ENCODE measurements at places on chromosomes 11 and 22.

- peak; percentile 39 for DNase-seq
Measured at GRCh38 chr11:104705490-104706190, 192.6 kb downstream of the CASP12 start.

GRCh38 chr22:39994041-39994565, 651 bp upstream of the FAM83F start:
- DNase-seq, result no peak

- DNase-seq, result no peak
Measured at GRCh38 chr22:36808721-36809344, 8.0 kb downstream of the PVALB start.

- peak; percentile 29 for DNase-seq
Measured at GRCh38 chr11:6387811-6388599, 2.3 kb upstream of the SMPD1 start.

DNA sequence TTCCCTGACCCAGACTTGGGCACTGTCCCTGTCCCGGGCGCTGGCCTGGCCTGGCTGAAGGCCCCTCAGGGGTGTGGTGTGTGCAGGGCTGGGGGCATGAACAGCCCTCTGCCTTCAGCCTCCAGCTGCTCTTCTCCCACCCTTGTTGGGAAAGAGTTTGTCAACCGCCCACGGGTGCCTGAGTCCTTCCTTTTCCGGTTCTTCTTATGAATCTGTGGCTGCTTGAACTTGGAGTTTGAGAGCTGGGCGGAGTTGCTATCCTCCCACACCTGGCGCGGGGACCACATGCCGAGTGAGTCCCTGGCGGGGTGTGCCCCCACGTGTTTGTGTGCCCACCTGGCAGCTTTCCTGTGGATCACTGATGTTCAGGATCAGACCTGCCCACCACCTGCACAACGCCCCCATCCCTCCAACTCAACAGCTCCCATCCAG, 13.4 kb downstream of the NFAM1 start:
- DNase-seq, result no peak

DNA sequence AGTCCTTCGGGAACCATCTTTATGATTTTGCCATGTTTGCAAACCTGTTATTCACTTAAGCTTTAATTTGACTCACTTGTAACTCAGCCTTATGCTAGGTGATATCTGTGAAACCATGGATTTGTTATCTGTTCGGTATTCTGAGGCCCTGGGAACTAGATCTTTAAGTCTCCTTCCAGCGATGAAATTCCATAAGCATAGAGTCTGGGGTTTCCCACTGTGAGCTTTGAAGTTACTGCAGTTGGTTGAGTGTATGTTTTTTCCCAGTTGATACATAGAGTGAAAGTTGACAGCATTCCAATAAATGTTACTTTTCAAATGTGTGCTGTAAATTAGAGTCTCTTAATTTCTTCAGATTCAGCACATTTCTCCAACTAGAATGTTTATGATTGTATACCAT, 66.9 kb downstream of the TNRC6B start:
- no peak for DNase-seq

- peak; percentile 70 for DNase-seq
Measured at GRCh38 chr11:69870766-69871165, 51.5 kb upstream of the FGF3 start.

DNA sequence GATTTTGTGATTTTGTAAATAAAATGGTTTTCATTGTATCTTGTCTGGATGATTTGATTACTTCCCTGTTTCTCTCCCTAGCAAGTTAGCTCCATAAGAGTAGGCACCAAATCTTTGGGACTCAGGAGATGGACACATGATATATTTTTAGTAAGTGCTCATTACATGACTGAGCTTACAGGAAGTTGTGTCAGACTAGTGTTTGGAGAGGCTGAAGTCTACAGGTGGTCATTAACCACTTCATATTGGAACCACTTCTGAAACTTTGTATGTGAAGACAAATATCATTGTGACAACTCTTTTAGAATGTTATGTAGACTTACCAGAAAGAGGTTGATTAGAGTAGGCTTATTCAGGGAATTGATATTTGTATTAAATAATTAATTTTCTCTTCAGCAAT, 19.1 kb downstream of the ARHGAP42 start:
- no peak for DNase-seq

DNA sequence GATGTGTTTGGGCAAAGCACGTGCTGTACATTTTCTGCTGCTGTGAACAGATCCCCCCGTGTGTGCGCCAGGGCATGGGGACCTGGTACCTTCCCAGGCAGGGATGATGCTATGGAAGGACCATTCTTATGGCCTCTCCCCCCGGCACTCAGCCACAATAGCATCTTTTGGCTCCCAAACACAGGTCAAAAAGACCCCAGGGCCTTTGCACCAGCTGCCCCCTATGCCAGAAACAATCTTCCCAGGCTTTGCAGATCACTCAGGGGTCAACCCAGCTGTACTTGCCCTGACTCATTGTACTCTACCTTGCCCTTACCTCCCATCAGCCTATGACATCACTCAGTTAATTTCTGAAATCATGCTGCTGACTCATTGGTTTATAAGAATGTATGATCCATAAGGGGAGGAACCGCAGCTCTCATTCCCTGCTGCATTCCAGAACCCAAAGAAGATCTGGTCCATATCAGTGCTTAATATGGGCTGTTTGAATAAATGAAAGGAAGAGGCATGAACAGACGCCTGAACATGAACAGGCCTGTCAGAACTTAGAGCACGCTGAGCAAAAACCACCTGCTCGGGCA, 100.7 kb downstream of the CELSR1 start:
- DNase-seq, result no peak

GRCh38 chr11:119643212-119643875, 85.7 kb downstream of the NECTIN1 start:
- DNase-seq, result no peak

DNA sequence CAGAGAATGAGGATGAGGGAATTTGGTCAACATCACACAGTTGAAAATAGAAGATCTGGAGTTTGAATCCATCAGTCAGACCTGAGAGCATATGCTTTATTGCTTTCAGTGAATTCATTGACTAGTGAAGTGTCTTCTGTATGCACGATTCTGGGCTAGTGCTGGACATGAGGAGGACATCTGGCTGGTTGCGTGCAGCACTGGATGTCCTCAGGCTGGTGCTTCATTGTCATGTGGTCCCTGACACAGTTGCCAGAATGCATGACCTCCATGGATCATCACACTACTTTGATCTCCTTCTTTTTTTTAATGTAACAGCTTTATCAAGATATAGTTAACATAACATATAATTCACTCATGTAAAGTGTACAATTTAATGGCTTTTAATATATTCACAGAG, 44.5 kb upstream of the MMP7 start:
- no peak for DNase-seq

DNA sequence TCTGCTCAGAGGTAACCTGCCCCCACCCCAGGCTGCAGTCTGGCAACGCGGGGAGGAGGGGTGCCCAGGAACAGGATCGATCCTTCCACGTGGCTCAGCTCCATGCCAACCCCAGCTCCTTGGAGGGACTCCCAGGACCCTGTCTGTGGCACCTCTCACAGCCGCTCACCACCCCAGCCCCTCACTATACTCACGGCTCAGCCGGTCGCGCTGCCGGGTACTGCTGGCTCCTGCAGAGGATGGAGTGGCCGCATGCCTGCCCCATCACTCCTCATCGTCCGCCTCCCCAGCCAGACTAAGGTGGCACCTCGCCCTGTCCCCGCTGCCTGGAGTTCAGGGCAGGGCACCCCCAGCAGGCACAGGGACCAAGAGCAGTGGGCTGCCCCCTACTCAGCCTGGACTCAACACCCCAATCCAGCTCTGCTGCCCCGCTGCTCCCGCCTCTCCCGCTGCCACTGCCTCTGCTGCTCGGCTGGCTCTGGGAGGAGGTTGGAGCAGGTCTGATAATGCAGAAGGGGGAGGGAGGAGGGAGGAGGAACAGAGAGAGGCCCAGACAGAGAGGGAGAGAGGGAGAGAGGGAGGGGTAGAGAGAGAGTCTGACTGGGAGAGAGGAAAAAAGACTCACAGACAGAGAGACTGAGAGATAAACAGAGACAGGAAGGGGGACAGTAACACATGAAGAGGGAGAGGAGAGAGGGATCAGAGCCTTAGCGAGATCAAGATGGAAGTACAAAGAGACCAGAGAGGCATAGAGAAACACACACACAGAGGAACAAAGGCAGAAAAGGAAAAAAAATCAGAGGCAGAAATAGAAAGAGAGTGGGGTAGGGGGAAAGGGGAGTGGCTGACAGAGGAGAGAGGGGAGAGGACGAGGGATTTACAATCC, at the start of gene PDE2A:
Gene PDE2A (minus strand): TSS at position 480 of the 886 bp plus-strand sequence. CDS start 215 bp downstream, at position 265.
- DNase-seq, result no peak

GRCh38 chr11:19493446-19494213, 219.0 kb upstream of the NAV2 start:
- no peak for DNase-seq

DNA sequence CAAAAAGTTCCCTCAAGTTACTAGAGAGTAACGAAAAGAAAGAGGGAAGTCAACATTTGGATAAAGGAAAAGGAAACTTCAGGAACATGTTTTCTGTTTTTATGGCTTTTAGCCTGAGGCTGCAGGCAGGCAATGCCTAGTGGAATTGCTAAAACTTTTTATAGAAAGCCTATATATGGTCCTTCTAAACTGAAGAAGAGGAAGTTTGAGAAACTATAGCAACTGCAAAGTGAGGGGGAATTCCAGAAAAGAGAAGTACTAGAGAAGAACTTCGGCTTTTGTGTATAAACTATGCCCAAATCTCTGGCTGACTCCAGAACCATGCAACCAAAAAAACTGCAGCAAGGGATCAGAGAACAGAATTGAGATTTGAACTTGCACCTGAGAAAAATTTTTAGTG, 74.3 kb upstream of the ARHGAP42 start:
- no peak for DNase-seq

- DNase-seq, result no peak
Measured at GRCh38 chr11:1509626-1510255, 23.2 kb upstream of the MOB2 start.

- no peak for DNase-seq
Measured at GRCh38 chr11:11937957-11938356, 70.5 kb downstream of the DKK3 start.

DNA sequence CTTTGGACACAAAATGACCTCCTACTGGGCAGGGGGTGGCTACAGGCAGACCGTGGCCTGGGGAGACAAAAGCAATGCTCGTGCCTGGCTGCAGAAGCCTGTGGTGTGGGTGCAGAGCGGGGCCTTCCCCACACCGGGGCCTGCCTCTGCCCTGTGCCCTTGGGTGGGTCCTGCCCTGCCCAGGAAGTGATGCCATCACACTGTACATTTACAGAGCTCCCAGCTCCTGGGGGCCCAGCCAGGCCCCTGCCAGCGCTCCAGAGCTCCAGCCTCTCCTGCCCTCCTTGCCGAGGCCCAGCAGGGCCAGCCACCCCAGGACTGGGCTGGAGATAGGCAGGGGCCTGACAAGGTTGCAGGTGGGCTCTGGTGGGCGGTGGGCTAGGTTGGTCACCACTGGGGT, 40.1 kb downstream of the MUC5B start:
- no peak for DNase-seq

DNA sequence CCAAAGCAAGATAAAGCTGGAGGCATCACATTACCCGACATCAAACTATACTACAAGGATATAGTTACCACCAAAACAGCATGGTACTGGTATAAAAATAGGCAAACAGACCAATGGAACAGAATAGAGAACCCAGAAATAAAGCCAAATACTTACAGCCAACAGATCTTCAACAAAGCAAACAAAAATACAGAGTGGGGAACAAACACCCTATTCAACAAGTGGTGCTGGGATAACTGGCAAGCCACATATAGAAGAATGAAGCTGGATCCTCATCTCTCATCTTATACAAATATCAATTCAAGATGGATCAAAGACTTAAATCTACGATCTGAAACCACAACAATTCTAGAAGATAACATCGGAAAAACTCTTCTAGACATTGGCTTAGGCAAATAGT, 50.0 kb upstream of the CLTCL1 start:
- DNase-seq, result no peak

GRCh38 chr22:49790912-49791311, 36.8 kb downstream of the BRD1 start:
- no peak for DNase-seq

GRCh38 chr22:42994917-42995562, 19.9 kb downstream of the PACSIN2 start:
- DNase-seq, result peak; percentile 96

GRCh38 chr11:67352546-67353316, 615 bp downstream of the POLD4 start:
- no peak for DNase-seq

DNA sequence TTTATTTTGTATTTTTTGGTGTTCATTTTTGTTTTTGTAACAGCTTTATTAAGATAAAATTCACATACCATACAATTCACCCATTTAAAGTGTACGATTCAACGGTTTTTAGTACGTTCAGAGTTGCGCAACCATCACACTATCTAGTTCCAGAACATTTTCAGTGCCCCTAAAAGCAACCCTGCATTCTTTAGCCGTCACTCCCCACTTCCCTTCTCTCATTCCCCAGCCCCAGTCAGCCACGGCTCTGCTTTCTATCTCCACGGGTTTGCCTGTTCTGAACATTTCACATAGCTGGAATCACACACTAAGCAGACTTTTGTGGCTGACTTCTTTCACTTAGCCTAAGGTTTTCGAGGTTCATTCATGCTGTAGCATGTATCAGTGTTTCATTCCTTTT, 9.6 kb upstream of the KCNQ1OT1 start:
- peak; percentile 77 for DNase-seq

DNA sequence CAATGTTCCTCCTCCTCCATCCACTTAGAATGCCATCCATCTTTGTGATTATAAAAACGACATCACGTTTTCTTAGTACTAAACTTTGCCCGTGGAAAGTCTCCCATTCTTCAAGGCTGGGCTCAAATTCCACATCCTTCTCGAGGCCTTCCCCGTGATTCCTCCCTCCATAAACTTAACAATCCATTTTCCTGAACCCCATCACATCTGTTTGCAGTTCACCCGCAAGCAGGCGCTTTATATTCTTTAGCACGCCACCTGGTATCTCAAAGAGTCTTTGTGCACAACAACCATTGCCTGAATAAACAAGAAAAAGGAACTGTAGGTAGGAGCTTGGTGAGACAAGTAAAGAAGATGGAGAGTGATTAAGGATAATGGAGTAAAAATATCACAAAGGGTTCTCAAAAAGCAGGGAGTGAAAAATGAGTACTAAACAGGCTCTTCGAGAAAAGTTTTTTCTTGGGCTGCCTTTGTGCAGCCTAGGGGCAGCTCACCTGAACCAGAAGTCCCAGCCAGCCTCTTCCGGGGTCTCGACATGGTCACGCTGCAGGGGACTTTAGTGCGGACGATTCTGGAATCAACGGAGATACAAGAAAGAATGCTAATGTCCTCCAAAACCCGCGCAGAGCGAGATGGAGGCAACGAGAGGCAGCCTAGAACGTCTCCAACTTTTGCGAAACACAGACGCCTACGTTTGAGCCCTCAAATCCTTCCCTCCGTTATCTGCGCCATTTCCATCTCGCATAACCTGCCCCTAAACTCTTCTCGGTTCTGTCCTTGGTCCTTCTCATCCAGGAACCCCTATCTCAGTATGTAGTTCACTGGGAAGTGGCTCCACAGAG, 585 bp downstream of the THYN1 start:
- DNase-seq, result no peak

GRCh38 chr11:33646629-33647028, 54.0 kb downstream of the C11orf91 start:
- DNase-seq, result no peak
